ENCODE measurements at places on chromosomes 16 and 17. TPM values are rescaled to one million over a fixed set of nuclear protein-coding genes. Genes with fewer than 3 reads are reported as not detected.

The MT1H gene
- not detected for total RNA-seq

The DNAH2 gene
- 0.19 TPM for total RNA-seq

The KRT27 gene
- not detected for total RNA-seq

The CD300A gene
- 7.9 TPM for total RNA-seq

All from subcutaneous adipose tissue (tissue), 4 donors.